ENCODE measurements at places on chromosomes 5 and 9. TPM values are rescaled to one million over a fixed set of nuclear protein-coding genes. Genes with fewer than 3 reads are reported as not detected.

The MLLT3 gene
- total RNA-seq, result 0.88 TPM

The TTC39B gene
- total RNA-seq, result 4.9 TPM

The SLC23A1 gene
- 22.1 TPM for total RNA-seq

- H3K27me3 ChIP-seq, result no peaks in the 10 kb centered on the region
- H3K4me3 ChIP-seq, result no peak overlapping the region
- no peak overlapping the region for H3K27ac ChIP-seq
- DNase-seq, result no peak
- no peaks in the 10 kb centered on the region for H3K36me3 ChIP-seq
Observed at GRCh38 chr9:6590334-6590733, 55.2 kb downstream of the GLDC start.

DNA sequence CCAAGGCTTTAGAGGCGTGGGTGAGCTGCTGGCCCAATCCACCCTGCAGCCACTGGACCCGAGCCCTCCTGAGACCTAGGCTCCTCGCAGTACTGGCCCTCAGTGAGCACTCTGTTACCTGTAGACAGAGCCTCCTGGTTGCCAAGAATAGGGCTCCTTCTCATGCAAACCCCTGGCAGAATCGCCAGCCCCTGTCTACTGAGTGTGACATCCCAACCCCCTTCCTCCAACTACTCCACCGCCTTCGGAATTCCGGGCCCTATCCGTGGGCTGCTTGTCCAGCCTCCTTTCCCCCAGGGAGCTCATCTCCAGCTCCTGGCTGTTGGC lies 23.8 kb upstream of the COL5A1 start:
- no peaks in the 10 kb centered on the region for H3K36me3 ChIP-seq
- H3K4me1 ChIP-seq, result no peaks in the 10 kb centered on the region
- no peak overlapping the region for H3K27ac ChIP-seq
- DNase-seq, result no peak
- H3K4me3 ChIP-seq, result no peak overlapping the region

The ANKRD31 gene
- not detected for total RNA-seq
